AG10803 (cell line): ENCODE measurements at places on chromosomes 1 and 21.

DNA sequence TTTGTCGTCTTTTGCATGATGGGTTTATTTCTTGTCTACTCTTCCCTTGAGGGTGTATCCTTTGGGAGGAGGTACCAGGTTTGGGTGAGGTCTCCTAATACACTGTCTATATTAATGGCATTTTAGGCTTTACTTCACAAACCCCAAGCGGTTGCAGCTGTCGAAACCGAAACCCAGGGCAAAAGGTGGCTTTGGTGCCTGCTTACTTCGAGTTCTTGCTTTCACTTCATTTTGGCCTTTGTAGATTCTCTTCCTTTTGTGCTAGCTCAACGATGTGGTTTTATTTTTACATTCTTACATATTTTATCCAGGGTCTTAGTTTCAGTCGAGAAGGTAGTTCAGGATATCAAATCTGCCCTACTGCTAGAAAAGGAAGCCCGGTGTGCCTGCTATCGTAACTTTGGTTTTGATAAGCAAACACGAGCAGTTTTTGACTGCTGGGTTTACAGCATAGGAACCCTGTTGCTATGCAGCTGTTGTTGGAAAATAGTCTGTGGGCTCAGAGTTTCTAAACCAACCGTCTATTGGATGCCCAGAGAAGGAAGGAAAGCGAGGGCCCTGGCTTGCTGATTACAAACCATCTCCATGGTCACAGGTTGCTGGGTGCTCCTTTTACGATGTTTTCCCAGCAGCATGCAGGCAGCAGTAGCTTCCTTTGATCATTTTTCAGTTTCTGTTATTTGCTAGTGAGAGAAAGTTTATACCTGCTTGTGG lies 9.8 kb upstream of the TSPAN2 start:
- DNase-seq = peak; percentile 69

GRCh38 chr1:240691909-240692705 lies 80.2 kb upstream of the GREM2 start:
- DNase-seq = peak; percentile 75

- peak; percentile 57 for DNase-seq
Observed at GRCh38 chr1:153617663-153618062, 1.5 kb upstream of the S100A14 start.

- DNase-seq = no peak
Observed at GRCh38 chr1:219121679-219122078, 52.0 kb upstream of the LYPLAL1 start.

DNA sequence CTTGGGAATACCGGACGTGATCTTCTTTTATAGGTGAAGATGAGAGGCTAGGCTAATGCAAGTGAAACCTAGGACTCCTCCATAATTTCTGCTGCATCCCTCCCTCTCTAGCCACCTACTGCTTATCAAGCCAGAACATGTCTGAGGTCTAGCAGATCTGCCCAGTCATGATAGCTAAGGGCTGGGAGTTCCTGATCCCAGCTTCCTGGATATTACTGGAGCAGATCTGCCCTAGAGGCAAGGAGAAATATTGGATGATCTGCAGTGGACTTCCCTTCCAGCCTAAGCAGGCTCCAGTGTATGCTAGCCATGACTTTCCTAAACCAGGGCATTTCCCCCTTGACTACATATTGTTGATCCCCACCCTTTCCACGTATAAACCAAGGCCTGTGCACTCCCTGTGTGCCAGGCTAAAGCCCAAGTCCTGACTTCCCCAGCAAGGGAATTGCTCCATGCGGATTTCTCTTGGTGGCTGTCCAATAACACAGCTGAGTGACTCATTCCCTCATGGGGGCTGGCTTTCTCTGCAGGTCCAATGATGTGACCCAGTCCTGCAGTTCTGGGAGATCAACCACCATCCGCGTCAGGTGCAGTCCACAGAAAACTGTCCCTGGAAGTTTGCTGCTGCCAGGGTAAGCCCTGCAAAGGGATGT lies 15.5 kb upstream of the SARS1 start:
- DNase-seq = peak; percentile 89

GRCh38 chr21:38520511-38520910 lies 22.2 kb upstream of the ERG start:
- DNase-seq = no peak

DNA sequence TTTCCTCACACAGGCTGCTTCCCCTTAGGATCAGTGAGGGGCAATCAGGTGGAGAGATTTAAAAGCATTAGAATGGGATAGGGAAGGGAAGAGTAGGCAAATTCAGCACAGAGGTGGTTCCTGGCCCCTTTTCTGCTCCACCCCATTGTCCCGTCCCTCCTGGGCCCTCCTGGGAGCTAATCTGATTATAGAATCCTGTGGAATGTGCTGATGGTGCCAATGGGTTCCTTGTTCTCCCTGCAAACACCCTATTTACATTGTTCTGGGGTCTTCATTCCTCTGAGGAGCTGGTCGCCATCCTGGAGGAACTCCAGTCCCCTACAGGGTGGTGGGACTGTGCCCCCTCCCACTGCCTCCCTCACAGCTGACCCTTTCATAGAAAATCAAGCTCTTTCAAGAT lies 34.4 kb upstream of the LRP8 start:
- no peak for DNase-seq

DNA sequence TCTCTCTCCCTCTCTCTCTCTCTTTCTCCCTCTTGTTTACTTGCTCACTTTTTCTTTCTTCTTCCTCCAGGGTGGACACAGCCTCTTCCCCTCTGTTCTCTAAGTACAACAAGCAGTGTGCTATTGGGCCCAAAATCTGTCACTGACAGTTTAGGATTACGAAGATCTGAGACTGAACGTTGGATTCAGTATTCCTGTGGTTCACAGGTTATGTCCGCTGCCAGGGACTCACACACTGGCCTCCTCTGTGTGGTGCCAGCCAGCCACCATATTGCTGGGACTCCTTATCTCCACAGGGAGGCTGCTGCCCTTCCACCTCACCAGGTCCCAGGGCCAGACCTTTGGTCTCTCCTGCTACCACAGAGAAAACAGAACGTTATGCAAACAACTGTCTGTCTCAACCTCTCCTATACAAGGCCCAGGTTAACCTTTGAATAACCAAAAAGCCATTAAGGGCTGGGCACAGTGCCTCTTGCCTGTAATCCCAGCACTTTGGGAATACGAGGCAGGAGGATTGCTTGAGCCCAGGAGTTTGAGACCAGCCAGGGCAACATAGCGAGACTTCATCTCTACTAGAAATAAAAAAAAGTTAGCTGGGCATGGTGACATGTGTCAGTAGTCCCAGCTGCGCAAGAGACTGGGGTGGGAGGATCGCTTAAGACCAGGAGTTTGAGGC lies 171.9 kb upstream of the RAB4A start:
- no peak for DNase-seq

DNA sequence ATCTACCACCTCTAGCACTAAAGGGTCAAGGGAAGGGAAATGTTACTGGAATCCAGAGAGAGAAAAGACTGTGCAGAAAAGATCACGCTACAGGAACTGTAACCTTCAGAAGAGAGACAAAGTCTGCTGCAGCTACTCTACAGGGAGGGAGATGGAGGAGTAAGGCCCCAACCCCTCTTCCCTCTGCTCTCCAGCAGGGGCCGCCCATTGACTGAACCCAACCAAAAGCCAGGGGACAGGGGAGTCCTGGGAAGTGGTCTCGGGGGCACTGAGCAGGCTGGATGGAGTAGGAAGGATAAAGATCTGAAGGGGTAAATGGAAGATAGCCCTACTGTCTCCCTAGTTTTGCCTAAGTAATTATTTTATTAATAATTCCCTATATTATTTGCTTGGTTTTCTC lies 72.8 kb upstream of the NR5A2 start:
- DNase-seq = no peak

GRCh38 chr1:162319493-162320175 lies 57.0 kb downstream of the SPATA46 start:
- DNase-seq = no peak

DNA sequence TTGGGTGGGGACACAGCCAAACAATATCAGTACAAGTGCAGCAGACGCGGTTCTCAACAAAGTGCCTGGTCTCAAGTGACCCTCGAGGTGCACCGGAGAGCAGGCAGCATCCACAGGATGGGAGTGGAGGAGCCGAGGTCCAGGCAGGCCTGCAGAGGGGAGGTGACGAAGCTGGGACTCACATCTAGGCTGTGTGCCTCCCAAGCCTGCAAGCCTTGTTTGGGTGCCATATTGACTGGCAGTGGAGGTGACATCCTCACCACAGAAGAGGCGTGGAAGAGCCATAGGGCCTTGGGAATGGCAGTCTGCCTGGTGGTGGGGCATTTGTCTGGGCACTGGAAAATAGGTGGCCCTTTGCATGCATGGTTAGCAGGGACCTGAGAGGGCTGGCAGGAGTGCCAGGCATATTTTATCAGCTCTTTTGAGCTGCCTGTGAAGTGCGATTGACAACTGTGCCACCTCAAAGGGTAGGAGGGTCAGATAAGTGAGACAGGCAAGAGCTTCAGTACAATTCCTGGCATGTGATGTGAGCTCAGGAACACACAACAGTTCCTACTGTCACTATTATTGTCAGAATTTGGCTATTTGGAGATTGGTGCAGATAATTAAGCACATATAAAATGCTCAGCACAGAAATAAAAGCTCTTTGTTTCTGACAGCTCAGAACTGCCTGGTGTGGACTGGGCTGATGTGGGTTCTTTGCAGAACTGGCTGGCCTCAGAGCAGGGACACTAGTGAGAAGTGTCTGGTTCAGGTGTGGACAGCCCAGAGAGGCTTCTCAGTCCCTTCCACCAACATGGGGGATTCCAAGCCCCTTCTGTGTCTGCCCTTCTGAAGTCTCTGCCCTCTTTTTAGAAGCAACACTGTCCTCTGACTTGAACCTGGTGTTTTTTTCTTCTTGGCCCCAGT lies 347.6 kb upstream of the AJAP1 start:
- no peak for DNase-seq

DNA sequence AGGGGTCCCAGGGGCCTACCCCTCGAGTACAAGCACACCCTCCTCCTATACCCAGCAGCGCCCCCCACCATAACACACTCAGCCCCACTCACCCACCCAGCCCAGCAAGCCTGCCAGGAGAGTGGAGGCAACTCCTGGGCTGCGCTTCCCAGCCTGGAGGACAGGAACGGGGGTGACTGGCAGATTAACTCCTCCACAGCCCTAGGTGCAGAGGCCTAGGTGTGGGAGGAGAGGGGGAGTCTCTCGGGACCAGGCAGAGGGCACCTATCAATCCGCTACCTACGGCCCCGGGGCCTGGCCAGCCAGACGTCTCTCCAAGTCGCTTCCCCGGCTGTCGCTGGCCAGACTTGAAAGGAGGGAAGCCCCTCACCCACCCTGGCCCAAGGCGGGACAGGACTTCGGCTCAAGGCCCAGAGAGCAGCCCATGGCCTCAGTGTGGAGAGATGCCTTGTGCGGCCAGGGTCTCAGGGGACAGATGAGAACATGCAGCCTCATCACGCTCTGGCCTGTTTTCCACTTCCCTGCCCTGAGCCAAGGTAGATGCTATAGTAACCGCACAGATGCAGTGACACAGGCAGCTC lies 24.9 kb downstream of the MATN1 start:
- no peak for DNase-seq

DNA sequence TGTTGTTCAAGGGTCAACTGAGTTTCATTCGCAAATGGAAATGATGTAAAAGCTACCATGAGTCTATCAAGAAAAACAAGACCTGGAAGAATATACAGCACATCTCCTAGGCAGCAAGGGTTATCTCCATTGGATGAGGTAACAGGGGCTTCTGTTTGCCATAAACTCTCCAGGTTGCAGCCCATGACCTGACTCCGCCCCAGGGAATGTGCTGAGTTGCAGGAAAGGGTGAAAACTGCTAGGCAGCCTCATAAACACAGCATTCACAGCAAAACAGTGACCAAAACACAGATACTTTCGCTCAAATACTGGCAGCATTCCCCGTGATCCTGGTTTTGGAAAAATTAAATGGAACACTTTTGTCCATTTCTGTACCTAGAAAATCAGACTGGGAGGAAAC lies 20.2 kb upstream of the ACTA1 start:
- no peak for DNase-seq

DNA sequence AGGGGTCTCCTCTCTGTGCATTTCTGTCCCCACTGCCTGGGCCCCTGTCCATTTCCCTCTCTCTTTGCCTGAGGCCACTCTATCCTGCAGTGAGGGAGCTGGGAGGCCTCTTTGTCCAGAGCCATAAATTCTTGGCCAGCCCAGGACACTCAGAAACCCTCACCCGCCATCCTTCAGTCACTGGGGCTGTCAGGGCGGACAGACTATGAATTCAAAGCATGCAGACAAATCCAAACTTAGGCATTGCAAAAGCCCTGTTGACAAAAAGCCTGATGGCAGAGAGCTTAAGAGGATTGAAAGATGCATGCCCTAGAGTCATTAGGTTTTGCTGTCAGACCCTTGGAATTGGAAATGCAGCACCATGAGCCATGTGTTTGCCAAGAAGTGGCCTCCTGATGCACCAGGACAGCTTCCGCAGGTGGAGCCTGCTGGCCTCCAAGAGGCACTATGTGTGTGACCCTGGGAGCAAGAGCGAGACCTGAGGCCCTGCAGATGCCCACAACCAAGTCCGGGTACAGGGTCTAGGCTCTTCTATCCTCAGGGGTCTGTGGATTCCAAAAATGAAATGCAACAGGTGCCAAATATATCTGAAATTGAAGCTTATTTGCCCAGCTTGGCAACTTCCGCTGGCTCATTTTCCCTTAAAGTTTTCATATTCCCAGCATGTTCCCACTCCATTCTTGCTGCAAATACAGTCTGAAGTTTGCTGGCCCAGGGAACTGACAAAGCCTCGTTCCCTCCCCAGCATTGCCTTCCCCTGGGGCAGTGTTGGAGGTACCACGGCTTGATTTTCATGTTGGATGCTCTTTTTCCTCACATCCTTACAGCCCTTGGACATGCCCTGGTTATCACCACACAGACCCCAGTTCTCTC lies 177.9 kb downstream of the PGBD5 start:
- no peak for DNase-seq

GRCh38 chr1:233224311-233224710 lies 71.2 kb downstream of the PCNX2 start:
- DNase-seq = no peak

DNA sequence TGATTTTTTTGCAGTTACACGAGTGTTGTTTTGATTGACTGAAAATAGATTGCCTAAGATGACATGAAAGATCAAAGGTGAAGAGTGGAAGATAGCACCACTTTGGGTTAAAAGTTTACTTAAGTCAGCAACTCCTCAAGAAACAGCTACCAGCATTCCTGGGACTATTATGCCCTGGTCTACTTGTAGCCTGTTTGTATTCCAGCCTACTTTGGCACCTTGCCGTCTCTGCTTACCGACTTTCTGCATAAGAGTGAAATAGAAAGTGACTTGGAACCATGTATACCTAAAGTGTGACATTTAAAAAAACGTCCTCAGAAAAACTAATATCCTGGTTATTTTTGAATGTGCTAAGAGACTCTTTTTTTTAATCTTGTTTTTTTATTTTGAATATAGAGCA lies 631.5 kb upstream of the PTBP2 start:
- no peak for DNase-seq

DNA sequence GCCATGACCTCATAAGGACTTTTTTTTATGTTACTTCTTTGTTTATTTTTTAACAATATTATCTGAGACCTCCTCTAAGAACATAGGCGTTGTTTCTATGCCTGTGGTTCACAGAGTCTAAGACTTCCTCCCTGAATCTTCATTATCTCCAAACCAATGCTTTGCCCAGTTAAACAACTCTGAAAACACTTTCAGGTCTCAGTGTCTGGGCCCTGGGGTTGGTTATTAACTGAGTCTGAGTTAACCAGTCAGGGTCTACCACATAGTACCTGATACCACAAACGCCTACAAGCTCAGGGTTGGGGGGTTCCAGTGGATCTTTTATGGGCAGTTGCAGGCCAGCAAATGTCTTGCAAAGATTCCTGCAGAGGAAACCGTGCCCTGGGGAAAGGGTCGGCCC lies 138.2 kb downstream of the AJAP1 start:
- no peak for DNase-seq

GRCh38 chr1:45122724-45123123 lies 83.7 kb downstream of the ZSWIM5 start:
- no peak for DNase-seq
